ENCODE measurements at places on chromosomes 16 and 17.

- DNase-seq: no peak
Observed at GRCh38 chr16:70752426-70752825, 48.5 kb downstream of the VAC14 start.

DNA sequence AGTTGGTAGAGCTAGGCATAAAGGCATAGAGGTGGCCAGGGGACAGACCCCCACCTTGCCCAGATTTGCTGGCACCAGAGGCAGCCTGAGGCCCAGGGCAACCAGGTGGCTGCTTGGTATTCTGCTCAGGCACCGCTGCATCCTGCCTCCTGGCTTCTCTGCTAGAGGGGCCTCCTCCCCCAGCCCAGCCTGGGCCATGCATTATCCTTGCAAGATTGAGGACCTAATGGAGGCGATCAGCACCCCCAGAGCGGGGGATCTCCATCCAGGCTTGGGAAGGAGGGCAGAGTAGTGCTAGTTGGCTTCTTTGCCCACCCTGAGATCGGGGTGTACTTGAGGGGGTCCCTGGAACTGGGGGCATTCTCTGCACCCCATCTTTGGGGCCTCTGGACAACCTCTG lies 23.8 kb downstream of the CDK5RAP3 start:
- no peak for DNase-seq

DNA sequence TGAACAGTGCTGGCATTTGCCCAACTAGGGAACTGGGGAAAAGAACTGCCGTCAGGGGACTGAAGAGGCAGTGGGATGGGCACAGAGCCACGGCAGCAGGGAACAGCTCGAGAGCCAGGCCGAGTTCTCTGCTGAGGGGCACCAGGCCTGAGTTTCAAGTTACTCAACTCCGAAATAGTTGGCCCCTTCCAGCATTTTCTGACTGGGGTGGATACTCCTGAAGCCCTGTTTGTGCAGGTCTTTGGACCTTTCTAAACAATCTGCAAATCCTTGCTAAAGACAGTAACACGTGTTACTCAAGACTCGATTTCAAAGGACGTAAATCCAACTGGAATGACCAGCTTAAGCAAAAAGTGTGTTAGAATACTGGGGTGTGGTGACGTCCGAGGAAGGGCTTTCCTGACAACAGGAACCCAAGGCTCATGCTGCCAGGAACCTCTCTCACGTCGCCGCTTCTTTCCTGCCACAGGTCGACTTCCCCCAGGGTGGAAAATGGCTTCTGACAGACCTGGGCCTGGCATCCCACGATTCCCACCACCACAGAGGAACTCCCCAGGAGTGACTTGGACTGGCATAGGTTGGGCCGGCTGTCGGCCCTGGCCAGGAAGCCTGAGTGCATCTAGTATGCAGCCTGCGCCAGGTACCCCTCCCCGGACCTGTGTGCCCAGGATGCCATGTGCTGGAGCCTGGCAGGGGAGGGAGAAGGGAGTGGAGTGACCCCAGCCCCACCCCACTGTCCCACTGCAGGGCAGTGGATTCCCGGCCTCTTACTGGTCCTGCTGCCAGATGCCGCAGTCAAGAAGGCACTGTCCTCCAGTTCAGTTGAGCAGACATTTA lies 71.9 kb downstream of the N4BP1 start:
- DNase-seq: no peak

GRCh38 chr17:19265755-19266154 lies 28.6 kb downstream of the EPN2 start:
- DNase-seq: no peak

GRCh38 chr17:57108671-57109392 lies 23.8 kb downstream of the AKAP1 start:
- DNase-seq: no peak

DNA sequence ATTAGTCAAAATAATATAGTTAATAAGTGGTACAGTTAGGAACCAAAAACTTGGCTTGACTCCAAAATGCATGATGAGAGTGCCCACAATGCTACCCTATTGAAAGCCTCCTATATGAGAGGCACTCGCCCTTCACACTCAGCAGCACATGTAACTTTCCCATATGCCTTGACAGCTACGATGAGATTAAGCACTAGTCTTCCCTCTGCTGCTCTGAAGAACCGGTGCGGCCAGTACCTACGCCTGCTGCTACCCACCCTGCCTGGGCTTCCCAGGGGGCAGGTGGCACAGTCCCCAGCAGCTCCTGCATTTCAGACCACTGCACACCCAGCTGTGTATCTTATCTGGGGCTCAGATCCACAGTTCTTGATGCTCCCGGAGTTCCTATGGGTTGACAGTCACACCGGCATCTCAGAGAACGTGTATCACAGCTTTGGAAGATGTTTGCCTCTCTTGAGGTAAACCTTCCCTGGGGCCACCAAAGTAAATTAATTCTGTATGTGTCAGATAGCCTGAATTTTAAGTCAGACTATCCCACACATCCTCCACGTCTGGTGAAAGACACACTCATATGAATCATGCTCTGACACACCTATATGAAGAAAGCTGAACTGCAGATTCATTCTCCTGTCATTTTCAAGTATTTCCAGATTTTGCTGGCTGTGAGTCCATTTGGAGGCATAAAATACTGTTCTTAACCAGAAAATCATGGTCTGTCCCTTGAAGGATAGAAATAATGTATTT lies 77.8 kb downstream of the MYH10 start:
- DNase-seq: no peak

- DNase-seq: no peak
Observed at GRCh38 chr17:45848868-45849535, 4.3 kb downstream of the SPPL2C start.

DNA sequence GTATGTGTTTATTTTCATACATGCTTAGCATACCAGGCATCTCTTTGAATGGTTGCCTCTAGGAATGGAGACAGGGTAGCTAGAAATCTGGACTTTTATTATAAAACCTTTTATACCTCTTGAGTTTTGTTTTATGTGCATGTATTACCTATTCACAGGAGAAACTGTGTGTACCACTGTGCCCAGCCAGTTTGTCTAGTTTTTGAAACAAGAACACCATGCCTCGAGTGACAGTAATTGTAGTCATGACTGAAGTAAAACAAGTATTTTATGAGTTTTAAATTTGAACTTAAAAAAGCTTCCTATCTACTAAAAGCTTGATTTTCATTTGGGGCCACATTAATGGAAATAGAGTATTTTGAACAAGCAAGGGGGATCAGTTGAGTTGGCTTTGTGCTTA lies 57.4 kb downstream of the SNTB2 start:
- DNase-seq: no peak

DNA sequence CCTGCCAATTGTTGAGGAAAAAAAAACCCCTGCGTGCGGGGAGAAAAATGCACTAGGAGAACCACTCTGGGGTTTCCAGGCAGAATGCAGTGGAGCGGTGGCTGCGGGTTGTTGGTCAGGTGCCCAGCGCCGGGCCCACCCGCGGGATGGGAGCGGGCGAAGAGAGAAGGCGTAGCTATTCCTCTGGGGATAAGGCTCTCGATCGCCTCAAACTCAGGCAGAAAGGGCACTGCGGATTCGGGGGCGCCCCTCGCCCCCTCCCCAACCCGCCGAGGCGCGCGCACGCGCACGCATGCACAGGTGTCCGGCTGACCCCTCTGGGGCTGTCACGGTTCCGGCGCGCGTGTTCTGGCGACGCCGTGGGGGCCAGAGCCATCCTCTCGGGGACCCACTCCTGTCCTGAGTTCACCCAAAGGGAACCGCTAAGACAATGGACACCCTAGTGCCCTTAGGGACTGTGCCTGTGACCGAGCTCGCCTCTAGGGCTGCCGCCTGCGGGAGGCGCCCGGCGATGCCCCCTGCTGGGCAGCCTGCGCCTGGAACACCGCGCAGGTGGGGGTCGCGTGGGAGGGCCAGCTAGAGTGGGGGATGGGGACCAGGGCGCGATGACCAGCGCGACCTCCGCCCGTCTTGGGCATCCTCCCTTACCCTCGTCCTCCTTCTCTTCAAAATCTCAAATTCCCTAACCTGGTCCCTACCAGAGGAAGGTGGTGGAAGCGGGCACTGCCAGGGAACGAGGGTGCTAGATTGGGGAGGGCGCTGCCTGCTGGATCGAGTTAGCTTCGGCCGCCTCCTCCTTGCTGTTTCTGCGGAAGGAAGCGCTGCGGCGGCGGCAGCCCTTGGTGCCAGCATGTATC lies 14.4 kb upstream of the CBX8 start:
- peak; percentile 62 for DNase-seq

DNA sequence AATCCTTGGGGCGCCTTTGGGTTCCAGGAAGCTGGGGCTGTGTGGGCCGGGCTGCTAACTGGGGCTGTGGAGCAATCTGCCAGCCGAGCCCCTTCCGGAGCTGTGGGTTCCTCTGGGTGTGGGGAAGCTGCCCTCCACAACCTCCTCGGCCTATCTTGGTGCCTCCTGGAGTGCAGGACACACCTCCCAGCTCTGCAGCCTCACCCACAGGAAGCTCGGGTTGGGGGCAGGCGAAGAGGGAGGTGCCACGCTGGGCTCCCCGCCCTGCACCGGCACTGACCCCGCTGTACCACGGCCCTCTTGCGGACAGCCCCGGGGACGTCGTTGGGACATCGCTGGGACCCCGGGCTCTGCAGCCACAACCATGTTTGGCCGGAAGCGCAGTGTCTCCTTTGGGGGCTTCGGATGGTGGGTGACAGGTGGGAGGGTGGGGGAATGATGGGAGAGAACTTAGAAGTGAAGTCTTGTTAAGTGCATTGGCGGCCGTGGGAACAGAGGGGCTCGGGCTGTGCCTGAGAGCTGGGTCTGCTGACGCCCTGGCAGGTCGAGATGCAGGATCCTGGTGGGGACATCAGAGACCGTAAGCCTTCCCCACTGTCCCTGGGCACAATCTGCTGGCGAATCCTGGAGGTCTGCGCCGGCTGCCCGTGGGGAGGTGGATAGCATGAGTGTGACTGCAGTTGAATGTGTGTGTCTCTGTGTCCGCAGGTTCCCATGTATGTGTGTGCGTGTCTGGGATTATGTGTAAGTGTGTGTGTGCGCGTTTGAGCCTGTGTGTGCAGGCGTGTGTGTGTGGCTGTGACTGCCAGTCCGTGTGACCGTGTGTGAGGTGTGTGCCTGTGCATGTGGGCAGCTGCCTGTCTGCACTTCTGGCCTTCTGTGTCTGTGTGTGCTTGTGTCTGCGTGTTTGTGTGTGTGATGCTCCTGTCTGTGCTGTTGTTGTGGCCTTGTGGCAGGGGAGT lies at the start of gene RAP1GAP2:
RAP1GAP2 (plus strand) TSS at position 275 of the 962 bp plus-strand sequence; CDS start at position 365, 90 bp downstream.
- peak; percentile 88 for DNase-seq

GRCh38 chr17:76844846-76845245 lies 23.4 kb upstream of the MGAT5B start:
- DNase-seq: no peak

DNA sequence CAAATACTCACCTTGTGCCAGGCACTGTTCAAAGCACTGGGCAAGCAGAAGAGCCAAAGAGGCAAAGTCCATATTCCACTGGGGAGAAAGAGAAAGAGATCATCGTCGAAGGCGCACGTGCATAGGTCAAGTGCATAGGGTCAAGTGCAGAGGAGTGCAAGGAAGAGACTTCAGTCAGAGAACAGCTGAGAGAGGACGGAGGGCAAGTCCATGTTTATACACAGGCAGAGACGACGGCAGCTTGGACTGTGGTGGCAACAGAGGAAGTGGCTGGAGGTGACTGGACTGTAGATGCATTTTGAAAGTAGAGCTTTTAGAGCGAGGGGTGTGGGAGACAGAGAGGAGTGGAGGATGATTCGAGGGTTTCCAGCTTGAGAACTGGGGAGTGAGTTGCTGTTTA lies 74.7 kb upstream of the SDK2 start:
- DNase-seq: no peak

GRCh38 chr16:62254372-62254771 lies 218.1 kb upstream of the CDH8 start:
- DNase-seq: no peak

- peak; percentile 67 for DNase-seq
Observed at GRCh38 chr16:48231727-48232492, 12.2 kb upstream of the LONP2 start.

DNA sequence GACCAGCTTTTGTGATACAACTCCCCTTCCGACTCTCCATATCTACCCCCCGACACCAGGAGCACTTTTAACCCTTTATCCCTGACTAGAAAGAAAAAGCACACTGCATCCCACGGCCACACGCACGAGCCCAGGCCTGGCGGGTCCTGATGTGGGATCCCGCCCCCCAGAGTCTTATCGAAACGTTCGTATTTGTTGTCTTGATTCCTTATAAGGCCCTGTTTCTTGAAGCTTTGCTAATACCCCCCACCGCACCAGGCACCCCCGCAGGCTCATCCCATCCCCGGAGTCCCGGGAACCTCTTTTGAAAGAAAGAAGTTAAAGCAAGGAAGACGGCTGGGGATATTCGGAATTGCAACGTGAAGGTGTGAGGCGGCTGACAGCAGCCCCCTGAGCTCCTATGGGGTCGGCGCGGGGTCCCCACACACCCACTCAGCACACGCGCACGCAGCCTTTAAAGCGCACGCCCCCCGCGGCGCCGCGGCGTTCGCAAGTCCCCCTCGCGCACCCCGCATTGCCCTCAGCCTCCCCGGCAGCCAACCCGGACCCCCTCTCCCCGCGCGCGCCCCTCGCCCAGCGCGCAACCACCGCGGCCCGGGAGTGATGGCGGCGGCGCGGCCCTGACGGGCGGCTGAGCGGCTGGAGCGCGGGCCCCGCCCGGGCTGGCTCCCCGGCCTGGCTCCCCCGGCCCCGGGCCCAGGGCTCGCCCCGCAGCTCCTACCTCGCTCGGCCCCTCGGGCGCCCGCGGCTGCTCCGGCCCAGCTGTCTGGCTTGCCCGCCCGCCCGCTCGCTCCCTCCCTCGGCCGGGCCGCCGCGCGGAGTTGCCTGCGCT lies 448 bp downstream of the STAT5B start:
- peak; percentile 40 for DNase-seq
